ENCODE measurements at places on chromosomes 11 and 22.
A peak's percentile ranks its signal among the peaks of the same experiment; 100 is the strongest.

DNA sequence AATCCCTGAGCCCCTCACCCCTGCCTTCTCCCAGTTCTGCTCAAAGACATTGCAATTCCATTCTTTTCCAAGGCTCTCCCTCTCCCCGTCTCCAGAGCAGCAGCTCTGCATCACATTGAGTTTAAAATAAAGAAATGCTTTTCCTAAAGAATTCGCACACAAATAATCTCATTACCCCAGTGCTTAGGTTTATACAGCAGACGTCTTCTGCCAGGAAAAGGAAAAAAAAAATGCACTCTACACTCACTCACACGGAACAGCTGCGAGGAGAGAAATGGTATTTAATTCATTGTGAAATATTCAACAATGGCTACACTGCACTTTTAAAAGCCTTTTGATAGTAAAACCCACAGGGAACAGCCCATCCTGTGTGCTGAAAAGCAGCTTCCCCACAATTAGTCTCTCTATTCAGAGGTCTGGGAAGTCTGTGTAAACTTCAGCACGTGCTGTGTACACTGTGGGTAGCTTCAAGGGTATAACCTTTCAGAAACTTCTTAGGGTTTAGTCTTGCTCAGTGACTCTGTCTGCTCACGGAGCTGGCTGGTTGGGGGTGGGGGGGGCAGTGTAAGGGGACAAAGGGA is 42.8 kb downstream of the ETS1 start:
- DNase-seq: no peak

DNA sequence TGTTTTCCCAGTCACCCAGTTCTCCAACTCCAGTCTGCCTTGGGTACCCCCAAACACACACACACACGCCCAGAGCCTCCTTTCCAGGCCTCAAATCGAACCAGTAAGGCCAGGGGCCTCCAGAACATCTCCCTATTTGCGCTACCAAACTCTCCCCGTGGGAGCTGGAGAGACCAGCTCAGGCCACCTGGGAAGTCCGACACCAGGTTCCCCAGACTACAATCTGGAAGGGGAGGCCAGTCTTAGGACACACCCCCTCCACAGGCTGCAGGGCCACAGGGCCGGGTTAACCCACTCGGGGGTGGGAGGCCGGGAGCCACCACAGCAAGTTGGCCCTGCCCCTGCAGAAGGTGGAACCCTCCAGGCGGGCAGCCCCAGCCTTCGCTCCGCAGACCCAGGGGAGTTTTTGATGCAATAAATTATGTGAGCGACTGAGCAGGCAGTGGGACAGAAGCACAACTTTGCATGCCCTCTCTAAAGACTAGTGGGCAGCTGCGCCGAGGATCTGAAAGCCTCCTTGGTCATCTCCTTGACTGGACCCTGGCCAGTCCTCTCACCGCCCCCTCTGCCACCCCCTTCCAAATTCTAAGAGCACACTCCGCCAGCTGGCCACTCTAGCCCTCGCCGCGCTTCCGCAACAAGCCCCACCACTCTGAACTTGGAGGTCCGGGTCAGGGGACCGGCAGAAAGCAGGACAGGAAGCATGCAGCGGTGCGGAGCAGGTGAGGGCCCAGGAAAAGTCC is 2.8 kb downstream of the IGF2 start:
- DNase-seq: no peak

- no peak for DNase-seq
Measured at GRCh38 chr11:45511566-45511965, 153.9 kb downstream of the CHST1 start.

DNA sequence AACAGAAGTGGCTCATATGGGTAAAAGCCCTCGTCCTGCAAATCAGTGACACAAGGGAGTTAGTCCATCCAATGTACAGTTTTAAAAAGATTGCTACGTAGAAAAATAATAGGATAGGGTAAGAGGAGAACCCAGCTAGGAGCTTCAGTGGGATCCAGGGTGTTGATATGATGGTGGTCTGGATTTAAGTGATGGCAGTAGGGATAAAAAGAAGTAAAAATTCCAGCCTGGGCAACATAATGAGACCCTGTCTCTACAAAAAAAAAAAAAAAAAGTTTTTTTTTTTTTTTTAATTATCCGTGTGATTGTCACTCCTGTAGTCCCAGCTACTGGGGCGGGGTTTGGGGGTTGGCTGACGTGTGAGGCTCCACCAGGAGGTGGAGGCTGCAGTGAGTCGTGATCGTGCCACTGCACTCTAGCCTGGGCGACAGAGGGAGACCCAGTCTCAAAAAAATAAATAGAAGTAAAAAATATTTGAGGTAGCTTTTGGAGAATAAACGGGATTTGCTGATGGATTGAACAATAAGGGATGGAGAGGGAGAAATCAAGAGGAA is 7.0 kb upstream of the L3MBTL2 start:
- peak; percentile 41 for DNase-seq

DNA sequence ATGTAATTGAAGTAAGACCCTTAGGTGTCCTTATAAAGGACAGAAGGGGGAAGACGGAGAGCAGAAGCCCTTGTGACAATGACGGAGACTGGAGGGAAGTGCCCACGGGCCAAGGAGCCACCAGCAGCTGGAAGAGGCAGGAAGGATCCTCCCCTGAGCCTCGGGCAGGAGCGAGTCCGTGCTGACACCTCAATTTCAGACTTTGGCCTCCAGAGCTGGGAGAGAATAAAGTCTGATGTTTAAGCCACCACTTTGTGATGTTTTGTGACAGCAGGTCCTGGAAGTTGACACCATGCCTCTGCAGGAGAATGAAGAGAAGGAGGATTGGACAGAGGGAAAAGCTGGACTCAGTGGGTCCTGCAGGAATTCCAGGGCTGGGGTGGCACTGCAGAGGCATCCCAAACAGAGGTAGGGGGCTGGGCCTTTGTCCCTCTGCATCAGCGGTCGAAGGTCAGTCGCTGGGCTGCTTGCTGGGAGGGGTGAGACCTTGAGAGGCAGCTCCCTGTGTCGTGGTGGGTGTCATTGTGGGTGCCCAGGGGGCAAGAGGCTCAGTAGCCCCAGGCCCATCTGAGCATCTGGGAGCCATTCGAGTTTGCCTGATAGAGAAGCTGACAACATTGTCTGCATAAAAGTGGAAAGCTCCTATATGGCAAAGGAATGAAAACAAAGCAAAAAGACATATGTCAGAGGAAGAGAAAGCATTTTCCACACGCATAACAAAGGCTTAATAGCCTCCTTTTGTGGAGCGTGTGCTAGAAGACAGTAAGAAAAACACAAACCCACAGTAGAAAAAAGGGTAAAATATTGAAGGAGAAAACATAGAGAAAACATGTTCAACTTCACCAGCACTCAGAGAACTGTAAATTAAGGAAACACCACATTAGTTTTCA is 68.8 kb downstream of the RTL6 start:
- DNase-seq: no peak

- DNase-seq: no peak
Measured at GRCh38 chr11:57163160-57163868, 18.4 kb upstream of the LRRC55 start.

DNA sequence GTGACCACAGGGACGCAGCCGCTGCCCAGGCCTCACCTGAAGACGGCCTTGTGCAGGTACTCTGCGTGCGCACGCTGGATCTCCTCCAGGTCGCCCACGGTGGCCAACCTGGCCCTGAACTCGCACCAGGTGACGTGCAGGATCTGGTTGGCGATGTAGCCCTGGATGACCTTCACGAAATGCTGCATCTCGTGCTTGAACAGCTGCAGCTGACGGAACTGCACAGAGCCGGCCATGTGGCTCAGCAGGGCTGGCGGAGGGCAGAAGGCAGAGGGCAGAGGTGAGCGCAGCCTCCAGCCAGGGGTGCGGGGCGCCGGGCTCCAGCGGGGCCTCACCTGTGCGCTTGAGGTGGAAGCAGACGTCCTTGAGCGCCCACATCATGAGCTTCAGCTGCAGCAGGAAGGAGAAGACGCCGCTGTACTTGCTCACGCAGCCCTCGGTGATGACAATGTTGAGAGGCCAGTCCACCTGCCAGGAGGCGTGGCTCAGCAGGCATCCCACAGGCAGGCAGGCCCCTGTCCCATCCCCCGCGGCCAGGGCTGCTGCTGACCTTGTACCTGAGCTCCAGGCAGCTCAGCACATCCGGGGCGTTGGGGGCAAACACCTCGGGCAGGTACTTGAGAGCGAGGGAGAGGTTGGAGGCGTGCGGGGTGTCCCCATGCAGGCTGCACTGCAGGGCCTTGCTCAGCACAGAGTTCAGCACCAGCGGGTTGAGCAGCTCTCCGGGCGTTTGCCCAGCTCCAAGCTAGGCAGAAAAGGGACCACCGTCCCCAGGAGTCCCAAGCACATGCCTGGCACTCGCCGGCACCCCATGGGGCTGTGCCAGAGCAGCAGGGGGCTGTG is 17.6 kb downstream of the SELENOO start:
- no peak for DNase-seq

DNA sequence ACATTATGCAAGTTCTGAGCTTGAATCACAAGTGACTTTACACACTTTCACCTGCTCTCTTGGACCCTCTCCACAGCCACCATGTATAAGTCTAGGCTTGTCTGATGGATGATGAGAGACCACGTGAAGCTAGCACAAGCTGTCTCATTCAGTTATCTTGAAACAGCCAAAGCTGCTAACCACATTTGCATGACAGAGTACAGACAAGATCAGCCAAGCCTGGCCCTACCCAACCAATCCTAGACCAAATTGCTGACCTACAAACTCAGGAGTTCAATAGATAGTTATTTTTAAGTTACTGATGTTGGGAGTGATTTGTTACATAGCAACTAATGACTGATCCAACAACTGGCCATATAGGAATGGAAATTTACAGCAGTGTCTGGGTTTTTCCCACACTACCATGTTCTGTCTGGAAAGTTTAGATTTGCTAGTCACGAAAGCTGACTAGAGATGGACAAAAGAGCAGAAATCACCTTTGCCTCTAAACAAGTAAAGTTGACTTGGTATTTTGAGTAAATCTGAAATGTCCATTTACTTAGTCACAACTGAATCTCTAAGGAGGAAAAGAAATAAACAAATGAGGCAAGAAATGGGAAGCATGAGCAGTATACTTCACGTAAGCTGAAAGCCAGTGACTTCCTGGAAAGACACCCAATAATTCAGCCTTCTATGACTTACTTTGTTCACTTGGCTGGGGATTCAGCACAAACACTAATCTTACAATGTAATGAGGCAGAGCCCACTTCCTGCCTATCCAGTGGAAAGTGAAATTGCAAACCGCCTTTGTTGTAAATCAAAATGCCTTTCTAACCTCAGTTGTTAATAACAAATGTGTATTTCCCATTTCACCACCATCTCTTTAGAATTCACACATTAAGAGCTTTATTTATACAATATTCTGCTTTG is 101.7 kb downstream of the FAM181B start:
- DNase-seq: no peak

GRCh38 chr22:32217465-32217864 is 12.6 kb upstream of the RFPL2 start:
- no peak for DNase-seq

GRCh38 chr11:17807034-17807433 is 72.5 kb downstream of the KCNC1 start:
- no peak for DNase-seq

DNA sequence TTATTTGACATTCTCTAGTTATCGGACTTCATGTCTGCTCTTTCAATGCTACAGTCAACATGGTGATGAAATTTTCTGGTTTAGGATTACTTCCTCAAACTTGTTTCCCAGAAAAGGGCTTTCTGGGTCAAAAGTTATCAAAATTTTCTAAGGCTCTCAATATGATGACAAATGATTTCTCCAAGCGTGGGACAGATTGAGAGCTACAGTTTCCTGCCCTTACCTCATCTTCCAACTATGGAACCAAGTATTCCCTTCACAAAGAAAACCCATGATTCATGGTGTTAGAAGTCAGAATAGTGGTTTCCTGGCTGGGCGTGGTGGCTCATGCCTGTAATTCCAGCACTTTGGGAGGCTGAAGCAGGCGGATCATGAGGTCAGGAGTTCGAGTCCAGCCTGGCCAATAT is 17.8 kb downstream of the MYO18B start:
- no peak for DNase-seq

DNA sequence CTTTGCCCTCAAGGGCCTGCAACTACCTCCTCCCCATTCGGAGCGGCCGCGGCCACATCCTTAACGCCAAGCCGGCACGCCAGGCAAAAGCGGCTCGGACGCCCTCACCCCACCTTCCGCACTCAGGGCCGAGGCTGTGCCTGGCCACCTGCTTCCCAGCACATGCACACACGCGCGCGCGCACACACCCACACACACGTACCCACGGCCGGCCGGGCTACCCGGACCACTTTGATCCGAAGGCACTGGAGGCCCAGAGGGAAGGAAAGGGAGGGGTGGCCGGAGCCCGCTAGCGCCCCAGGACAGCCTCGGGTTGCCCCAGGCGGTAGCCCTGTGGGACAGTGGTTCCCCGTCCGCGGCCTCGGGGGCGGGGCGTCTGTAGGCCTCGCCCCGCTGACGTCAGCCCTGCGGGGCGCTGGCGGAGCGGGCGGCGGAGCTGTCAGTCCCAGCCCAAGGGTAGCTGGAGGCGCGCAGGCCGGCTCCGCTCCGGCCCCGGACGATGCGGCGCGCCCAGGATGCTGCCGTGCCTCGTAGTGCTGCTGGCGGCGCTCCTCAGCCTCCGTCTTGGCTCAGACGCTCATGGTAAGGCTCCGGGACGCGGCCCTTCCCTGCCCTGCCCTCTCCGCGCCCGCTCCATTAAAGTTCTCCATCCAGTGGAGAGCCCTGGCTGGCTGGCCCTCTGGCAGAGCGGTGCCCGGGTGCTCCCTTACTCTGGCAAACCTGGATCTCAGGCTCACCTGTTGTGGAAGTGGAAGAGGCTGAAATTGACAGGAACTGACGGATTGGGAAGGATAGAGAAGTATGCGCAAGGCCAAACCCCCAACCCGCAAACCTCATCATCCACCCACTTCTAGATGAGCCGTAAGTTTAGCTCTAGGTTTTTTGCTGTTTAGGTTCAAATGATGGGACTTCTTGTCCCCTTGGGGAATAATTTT is at the start of gene IL10RA:
Gene IL10RA, plus strand, starts transcription at position 442 of the 935 bp plus-strand sequence. Its CDS starts 74 bp downstream, at position 516.
- peak; percentile 69 for DNase-seq

GRCh38 chr11:111305162-111305802 is 6.9 kb downstream of the POU2AF3 start:
- no peak for DNase-seq

GRCh38 chr22:19176732-19177131 is 1.8 kb downstream of the SLC25A1 start:
- no peak for DNase-seq

- no peak for DNase-seq
Measured at GRCh38 chr11:19526119-19526518, 186.5 kb upstream of the NAV2 start.

DNA sequence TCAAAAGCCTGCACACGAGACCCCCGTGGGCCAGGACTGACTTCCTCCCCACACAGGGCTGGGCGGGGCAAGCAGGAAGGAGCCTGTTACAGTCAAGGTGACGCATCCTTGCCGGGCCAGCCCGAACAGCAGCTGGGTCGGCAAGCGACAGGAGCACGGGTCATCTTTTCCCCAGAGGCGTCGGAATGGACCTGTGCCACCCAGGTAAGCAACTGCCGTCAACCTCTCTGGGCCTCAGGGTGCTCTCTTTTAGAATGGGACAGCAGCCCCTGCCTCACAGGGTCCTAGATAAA is at the start of gene CYTH4:
Gene CYTH4, plus strand, starts transcription at position 124 of the 293 bp plus-strand sequence. Its CDS starts 62 bp downstream, at position 186.
- no peak for DNase-seq

DNA sequence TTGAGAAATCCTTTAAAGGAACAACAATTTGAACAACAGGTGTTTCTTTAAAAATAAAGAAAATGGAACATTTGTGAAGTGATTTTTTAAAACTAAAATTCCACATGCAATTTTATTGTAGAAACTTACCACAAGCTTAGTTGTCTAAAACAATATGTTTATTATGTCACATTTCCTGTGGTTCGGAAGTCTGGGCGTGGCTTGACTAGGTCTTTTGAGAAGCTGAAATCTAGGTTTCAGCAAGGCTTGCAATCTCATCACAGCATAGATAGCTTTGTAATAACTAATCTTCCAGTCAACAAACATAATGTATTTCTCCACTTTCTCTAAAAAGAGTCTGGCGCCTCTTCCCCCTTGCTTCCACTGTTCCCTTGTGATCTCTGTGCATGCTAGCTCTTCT is 27.0 kb downstream of the MS4A6A start:
- DNase-seq: no peak
